GM12864 (cell line): ENCODE measurements at places on chromosomes 5 and 9.

- no peak for DNase-seq
Observed at GRCh38 chr5:3342271-3343100, 253.1 kb upstream of the IRX1 start.

- DNase-seq, result peak; percentile 21
Observed at GRCh38 chr5:127423173-127423798, 94.2 kb upstream of the PRRC1 start.

DNA sequence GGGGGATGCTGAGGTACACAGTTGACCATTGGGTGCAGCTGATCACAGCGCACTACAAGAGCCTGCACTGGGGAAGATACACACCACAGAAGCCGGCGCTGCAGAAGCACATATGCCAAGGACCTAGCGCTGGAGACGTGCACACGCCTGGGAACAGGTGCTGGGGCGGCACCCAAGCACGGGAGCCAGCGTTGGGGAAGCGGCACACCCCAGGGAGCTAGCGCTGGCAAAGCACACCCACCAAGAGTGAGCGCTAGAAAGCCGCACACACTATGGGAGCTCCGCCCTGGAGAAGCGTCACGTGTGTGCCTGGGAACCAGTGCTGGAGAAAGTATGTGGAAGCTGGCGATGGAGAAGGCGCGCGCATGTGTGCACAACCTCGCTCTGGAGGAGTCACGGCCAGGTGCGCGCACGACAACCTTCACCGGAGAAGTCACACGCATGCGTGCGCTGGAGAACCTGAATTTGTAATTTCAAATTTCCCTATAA is 4.5 kb downstream of the FANCC start:
- DNase-seq, result no peak

- no peak for DNase-seq
Observed at GRCh38 chr5:14417276-14417730, 164.3 kb upstream of the OTULINL start.

GRCh38 chr5:14707811-14708390 is 43.4 kb downstream of the OTULIN start:
- DNase-seq, result no peak

DNA sequence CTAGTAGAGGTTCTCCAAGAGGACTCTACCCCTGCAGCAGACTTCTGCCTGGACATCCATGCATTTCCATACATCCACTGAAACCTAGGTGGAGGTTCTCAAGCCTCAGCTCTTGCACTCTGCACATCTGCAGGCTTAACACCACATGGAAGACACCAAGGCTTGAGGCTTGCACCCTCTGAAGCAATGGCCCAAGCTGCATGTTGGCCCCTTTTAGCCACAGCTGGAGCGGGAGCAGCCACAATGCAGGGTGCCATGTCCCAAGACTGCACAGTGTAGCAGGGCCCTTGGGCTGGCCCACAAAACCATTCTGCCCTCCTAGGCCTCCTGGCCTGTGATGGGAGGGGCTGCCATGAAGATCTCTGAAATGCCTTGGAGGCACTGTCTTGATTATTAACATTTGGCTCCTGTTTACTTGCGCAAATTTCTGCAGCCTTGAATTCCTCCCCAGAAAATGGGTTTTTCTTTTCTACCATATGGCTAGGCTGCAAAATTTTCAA is 123.2 kb upstream of the VCAN start:
- DNase-seq, result no peak

DNA sequence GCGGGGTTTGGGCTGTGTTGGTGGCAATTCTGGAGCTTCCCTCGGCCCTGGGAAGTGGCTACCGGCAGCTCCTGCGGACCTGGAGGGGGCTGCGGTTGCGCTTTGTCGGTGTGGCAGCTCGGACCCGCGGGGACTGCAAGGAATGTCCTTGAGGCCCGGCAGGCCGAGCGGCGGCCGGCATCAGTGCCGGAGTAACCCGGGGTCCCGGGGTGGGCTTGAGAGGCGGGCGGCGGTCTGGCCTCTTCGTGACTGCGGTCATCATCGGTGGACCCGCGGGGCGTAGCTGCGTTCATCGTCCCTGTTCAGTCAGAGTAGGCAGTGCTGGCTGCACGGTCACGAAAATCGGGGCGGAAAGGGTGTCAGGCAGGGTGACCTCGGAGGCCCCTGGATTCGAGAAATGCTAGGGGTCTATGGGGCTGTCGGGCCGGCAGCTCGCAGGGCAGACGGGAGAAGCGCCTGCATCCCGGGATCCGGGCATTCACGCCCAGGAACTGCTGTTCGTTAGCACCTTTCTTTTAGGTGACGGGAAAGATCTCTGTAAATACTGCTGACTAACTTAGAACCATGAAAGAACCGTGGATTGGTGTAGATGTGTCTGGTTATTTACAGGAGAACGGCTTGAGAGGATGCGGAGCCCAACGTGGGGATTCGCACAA is 474 bp downstream of the HMGCR start:
- no peak for DNase-seq

- no peak for DNase-seq
Observed at GRCh38 chr9:114096041-114096511, 3.0 kb downstream of the KIF12 start.

- DNase-seq, result no peak
Observed at GRCh38 chr5:78475370-78475769, 115.0 kb downstream of the SCAMP1 start.

GRCh38 chr9:107545036-107545435 is 55.5 kb upstream of the KLF4 start:
- DNase-seq, result no peak

- no peak for DNase-seq
Observed at GRCh38 chr5:179820483-179821297, at the start of gene SQSTM1. TSS of gene SQSTM1 (plus strand) at chr5:179820905. CDS start at chr5:179820937, 32 bp downstream.

- DNase-seq, result no peak
Observed at GRCh38 chr9:1427875-1428274, 377.7 kb downstream of the DMRT2 start.

DNA sequence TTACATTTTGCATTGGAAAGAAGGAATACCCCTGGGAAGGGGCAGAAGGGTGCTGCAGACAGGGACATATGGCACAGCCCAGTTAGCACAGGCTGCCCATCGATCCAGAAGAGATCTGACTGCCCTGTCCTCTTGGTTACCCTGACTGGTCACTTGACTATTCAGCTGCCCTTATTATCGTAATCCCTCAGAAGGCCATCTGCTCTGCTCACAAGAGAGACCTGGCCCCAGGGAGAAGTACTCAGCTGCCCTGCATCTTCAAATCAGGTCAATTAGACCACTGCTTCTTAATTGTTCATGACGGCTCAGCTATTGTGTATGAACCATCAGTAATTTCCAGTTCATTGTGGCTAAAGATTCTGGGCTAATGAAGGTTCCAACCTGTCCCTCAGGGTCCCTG is 345.0 kb downstream of the TLE1 start:
- DNase-seq, result no peak

GRCh38 chr9:135216791-135217441 is 129.4 kb downstream of the OLFM1 start:
- DNase-seq, result no peak

GRCh38 chr5:68484307-68485068 is 268.9 kb downstream of the PIK3R1 start:
- DNase-seq, result no peak

- no peak for DNase-seq
Observed at GRCh38 chr9:121171236-121171635, 30.4 kb downstream of the RAB14 start.

GRCh38 chr9:68998385-68998784 is 15.5 kb downstream of the PRKACG start:
- DNase-seq, result no peak

DNA sequence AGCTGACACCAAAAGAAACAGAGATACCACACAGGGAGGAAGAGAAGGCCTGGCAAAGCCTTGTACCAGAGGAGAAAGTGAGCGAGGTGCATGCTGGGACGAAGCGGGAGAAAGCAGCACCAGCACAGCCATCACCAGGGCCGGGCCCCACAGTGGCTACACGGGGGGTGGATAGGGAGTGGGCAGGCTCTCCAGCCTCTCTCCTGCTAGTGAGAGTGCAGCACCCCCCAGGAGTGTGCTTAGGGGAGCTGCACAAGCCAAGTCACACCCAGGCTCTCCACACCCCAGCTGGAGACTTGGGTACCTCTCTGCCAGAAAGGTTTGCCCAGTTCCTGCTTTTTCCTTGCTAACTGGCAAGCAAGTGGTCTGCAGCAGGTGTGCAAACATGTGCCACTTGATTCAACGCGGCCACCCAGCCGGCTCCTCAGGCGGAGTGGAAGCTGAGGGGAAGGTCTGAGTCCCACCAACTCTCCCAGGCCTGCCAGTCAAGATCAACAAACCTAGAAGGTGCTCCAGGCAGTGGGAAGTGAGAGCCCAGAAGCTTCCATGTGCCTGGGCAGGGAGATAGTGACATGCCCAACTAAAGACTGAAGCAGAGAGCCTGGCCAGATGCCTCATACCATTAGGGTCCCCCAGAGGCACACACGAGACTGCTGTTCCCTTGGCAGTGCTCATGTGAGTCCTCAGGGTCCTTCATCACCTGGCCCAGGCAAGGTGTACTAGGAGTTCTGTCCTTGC is 39.9 kb downstream of the BICD2 start:
- DNase-seq, result no peak

DNA sequence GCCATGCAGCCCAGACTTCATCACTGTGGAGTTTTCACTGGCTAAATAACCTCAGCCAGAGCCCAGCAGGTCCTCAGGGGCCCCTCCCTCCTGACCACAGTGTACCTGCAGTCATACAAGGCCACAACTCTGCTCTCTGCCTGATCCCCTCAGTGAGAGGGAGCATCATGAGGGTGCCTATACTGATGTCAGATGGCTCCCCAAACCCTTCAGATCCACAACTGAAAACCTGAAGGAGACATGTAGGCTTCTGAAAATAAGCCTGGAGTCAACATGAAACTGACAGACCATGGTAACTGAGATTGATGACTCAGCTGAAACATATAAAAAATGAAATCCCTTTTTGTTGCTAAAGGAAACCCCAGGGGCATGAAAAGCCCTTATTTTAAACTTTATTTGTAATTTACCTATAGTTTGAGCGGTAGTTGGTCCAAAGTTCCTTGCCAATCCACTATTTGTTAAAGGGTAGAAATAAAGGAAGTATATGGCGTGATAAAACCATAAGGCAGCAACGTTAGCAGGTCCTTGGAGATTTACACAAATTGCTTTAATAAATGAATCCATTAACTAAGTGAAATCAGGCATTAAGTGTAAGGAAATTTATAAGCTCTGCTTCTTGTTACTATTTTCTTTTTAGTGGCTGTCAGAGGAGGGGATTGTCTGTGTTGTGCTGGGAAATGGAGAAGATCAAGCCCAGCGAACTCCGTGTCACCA is 68.3 kb downstream of the FGF1 start:
- no peak for DNase-seq

DNA sequence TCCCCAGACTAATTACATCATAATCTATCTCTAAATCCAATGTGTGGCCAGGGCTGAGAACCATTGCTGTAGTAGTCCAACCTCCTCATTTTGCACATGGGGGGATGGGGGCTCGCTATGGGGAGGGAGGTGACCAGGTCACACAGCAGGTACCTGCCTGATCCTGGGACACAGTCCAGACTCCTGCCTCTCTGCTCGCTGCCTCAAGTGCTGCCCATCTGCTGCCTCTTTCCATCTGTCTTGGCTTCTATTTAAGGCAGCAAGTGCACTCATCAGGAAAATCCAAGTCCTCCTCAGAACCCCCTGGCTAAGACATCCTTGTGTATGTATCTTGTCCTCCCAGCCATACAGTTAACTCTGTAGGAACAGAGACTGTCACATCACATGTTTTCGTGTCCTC is 57.7 kb upstream of the FRRS1L start:
- DNase-seq, result no peak

- DNase-seq, result no peak
Observed at GRCh38 chr9:87386490-87387025, 111.1 kb upstream of the DAPK1 start.

DNA sequence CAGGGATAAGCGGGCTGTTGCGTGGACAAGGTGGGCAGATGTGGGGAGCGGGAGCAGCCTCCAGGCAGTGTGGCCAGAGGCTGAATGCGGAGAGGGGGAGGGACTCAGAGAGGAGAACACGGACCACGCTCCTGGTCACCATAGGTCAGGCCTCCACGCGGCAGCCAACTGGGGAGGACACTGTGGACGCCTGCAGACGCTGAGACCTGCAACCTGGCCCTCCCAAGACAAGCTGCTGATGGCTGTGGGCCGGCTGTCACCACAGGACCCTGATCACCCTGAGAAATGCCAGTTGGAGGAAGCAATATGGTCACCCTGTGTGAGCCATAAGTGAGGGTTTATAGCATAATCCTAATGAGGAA is 16.8 kb downstream of the LPCAT1 start:
- no peak for DNase-seq

GRCh38 chr9:650362-650761 is 191.1 kb upstream of the DMRT1 start:
- no peak for DNase-seq

- DNase-seq, result no peak
Observed at GRCh38 chr5:126139086-126139485, 284.1 kb upstream of the GRAMD2B start.

DNA sequence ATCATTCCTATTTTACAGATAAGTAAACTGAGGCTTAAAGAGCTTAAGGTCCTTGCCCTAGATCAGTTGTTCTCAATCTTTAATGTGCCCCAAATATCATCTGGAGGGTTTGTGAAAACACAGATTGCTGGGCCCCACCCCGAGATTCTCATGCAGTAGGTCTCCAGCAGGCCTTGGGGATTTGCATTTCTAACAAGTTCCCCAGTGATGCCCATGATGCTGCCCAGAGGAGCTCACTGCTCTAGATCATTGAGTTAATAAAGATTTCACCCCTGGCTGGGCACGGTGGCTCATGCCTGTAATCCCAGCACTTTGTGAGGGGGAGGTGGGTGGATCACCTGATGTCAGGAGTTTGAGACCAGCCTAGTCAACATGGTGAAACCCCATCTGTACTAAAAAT is 42.8 kb upstream of the RAD23B start:
- no peak for DNase-seq

DNA sequence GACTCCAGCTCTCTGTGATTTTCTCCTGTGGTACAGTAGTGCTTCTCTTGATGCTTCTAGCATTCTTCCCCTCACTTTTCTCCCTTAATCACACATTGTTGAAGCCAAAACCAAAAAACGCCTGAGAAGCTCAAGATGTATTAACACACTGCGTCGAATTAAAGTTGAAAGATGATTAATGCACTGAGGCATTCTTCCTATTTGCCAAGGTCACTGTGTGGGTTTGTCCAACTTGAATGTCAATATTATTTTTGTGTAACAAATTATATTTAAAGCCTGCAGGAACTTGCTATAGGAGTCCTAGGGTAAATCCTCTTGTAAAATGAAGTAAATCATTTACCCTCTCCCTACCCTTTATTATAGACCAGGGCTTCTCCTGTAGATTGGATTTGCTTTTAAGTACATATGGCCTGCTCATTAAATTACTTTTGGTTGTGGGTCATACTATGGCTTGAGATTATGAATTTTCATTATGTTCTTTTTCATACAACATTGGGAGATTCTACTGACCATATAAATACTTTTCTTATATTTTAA is 68.1 kb downstream of the GDA start:
- no peak for DNase-seq

DNA sequence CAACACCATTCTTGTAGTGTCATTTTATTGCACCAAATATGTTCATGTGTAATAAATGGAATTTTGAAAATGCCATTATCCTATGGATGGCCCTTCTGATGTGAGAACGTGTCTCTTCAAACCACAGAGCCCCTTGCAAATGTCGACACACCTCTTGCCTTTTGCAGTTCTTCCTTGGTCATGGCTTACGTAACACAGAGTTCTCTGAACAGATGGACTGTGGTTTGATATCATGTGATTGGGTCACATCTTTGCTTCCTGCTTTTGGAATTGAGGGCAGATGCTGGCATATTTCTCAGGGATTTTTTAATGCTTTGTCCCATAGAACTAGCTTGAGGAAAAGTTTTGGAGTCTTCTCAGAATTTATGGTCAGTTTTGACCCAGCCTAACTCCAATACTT is 4.6 kb downstream of the TGFBR1 start:
- DNase-seq, result no peak

- no peak for DNase-seq
Observed at GRCh38 chr5:167614294-167615021, 677.0 kb upstream of the WWC1 start.
